ENCODE measurements at places on chromosomes 5 and 9.

- DNase-seq, result no peak
Observed at GRCh38 chr5:124644138-124644537, 102.3 kb downstream of the ZNF608 start.

DNA sequence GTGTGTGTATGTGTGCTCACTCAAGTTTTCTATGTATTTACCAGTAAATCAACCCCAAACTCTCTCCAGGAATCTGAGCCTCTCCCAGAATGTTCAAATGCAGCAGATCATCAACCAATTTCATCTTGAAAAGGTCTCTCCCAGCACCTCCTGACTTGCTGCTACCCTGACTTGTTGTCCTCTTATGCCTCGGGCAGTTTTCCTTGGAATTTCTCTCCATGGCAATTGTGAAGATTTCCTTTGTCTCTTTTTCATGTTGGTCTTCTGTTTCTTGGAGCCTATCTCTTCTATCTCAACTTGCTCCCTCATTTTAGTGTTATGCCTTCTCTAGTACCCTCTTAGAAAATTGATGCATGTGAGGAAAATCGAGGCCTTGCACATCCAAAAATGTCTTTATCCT is 303.6 kb upstream of the KIF2A start:
- DNase-seq, result no peak

GRCh38 chr5:142179776-142180387 is 71.3 kb downstream of the NDFIP1 start:
- DNase-seq, result no peak

- DNase-seq, result no peak
Observed at GRCh38 chr5:59833448-59833847, 60.1 kb downstream of the PDE4D start.

- DNase-seq, result no peak
Observed at GRCh38 chr5:179816796-179817469, 3.8 kb upstream of the SQSTM1 start.

DNA sequence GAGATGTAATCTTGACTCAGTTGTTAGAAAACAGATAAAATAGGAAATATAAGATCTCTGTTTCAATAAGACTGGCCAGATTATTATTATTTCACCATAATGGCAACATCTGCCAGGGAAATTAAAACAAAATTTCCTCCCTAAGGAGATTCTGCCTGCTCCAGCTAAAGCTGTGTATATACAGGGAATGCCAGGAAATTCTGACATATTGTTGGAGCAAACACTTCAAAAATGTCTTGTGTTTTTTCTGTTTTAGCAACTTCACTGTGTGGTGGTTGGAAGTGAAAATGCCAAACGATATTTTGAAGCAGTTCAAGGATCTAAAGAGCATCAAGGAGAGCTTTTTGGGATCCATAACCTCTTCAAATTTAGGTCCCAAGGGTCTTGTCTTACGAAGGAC is 90.8 kb downstream of the ERCC6L2 start:
- no peak for DNase-seq

- no peak for DNase-seq
Observed at GRCh38 chr5:176629853-176630680, at the start of the genes EIF4E1B and SNCB. TSS of gene EIF4E1B (plus strand) at chr5:176630675. CDS start at chr5:176642788, 12,113 bp downstream. TSS of gene SNCB (minus strand) at chr5:176630534. CDS start at chr5:176629654, 880 bp downstream.

GRCh38 chr5:469752-470483 is 26.9 kb downstream of the EXOC3 start:
- DNase-seq, result no peak

DNA sequence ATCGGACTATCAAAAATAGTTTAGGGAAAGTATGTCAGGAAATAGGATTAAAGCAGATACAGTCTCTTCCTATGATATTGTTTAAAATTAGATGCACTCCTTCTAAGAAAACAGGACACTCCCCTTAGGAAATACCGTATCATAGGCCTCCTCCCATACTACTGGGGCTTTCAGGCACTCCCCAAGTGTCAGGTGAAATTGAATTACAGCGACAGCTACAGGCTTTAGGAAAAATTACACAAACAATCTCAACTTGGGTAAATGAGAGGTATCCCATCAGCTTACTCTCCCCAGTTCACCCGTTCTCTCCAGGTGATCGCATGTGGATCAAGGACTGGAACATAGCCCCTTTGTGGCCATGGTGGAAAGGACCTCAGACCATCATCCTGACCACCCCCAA is 110.4 kb upstream of the EPB41L4A start:
- DNase-seq, result no peak

DNA sequence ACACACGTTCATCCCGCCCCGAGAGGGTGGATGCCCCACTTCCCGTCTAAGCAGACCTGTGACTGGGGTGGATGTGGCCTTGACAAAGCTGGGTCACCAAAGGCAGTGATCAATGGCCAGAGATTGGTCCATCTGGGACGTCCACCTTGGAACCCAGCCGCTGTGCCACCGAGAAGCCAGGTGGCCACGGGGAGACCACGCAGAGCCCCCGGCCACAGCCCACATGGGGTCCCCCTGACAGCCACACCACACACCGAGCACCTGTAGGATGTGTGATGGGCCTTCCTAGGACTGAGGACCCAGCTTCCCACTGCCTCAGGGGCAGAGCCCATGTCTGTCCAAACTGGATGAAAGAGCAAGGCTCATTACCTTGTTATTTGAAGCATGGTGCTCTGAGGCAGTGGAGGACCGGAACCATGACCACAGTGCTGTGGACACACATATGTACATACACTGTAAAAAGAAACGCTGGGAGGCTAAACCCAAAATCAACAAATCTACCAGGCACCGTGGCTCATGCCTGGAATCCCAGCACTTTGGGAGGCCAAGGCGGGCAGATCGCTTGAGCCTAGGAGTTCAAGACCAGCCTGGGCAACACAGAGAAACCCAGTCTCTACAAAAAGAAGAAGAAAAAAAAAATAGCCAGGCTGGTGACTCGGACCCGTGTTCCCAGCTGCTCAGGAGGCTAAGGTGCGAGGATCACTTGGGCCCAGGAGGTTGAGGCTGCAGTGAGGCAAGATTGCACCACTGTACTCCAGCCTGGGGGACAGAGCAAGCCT is 50.1 kb downstream of the MRPL36 start:
- DNase-seq, result no peak

DNA sequence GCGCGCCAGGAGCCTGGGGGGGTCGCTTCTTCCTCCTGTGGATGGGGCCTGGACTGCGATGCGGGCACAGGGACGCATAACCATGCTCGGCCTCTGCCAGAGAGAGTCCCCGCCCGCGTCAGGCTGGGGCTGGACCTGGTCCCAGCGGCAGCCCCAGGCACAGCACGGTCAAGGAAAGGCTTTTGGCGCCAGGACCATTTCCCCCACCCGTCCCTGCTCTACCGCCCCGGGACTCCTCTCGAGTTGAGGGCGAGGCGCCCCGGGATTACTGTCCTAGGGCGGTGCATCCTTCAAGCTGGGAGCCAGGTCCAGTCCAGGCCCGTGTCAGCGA is 341 bp downstream of the MXD3 start:
- DNase-seq, result no peak

- no peak for DNase-seq
Observed at GRCh38 chr9:33315371-33315770, 25.1 kb downstream of the NFX1 start.
